Thyroid gland (tissue), 4 donors: ENCODE measurements at places on chromosomes 11 and 22. TPM values are rescaled to one million over a fixed set of nuclear protein-coding genes. Genes with fewer than 3 reads are reported as not detected.

The MUC5B gene
- total RNA-seq, result not detected

GRCh38 chr22:40741116-40741515, 61.8 kb downstream of the MCHR1 start:
- H3K4me3 ChIP-seq, result no peak overlapping the region
- no peak overlapping the region for H3K27ac ChIP-seq

GRCh38 chr11:26017903-26018302, 314.0 kb upstream of the ANO3 start:
- DNase-seq, result no peak
- no peak overlapping the region for H3K27ac ChIP-seq
- H3K27me3 ChIP-seq, result no peaks in the 10 kb centered on the region
- H3K36me3 ChIP-seq, result no peaks in the 10 kb centered on the region
- H3K4me3 ChIP-seq, result no peak overlapping the region
- no peaks in the 10 kb centered on the region for H3K4me1 ChIP-seq

The TENM4 gene
- 156 TPM for total RNA-seq

DNA sequence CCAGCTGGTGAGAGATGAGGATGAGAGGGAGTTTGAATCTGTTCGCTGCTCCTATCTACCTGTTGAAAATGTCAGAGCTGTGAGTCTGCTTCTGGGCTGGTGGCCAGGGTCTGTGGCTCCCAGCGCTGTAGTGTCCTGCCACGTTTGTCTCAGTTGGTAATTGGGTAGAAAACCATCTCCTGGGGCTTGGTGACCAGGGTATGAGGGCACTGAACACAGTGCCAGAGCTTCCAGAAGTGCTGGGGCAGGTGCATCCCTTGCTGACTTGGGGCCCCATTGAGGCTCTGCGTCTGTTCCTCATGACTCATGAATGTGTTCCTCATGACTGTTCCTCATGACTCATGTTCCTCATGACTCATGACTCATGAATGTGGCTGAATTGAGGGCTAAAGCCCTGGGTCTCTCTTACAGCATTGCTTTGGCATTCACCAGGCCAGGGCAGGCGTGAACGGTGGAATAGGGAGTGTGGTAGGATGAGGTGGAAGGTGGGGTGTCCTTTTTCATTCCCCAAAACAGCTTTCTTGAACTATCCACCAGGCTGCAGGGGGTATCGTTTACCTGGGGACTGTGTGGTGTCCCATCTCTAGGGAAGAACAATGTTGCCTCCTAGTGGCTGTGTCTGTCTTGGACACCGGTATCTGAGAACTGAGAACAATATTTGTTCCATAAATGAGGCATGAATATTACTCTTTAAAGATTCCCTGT, 139.5 kb downstream of the COMMD9 start:
- no peak overlapping the region for H3K27ac ChIP-seq
- no peaks in the 10 kb centered on the region for H3K27me3 ChIP-seq
- H3K36me3 ChIP-seq, result no peaks in the 10 kb centered on the region
- DNase-seq, result peak; percentile 13

The ANO3 gene
- total RNA-seq, result 0.63 TPM

The IL17RA gene
- 10.3 TPM for total RNA-seq

The TRIM49 gene
- total RNA-seq, result not detected

The OR52E8 gene
- not detected for total RNA-seq

The ARHGEF12 gene
- total RNA-seq, result 169 TPM

The CCDC15 gene
- 2.8 TPM for total RNA-seq

The TREH gene
- total RNA-seq, result not detected

DNA sequence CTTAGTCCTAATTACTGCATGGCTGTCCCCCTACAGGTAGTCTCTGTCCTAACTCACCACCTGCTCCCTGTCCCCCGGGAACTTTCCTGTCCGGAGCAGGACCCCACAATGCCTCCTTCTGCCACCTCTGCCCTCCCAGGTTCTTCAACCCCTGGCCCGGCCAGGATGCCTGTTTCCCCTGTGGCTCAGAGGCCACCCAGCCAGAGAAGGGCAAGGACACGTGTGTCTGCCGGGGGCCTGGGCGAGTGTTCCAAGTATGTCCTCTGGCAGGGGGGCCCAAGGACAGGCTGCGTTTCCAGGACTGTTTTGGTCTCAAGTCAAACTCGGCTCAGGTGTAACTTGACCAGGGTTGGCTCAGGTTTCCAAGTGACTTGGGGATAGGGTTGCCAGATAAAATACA, 63.8 kb downstream of the BTG4 start:
- H3K4me1 ChIP-seq, result peaks cover 4% of the 10 kb centered on the region
- H3K4me3 ChIP-seq, result no peak overlapping the region
- H3K36me3 ChIP-seq, result no peaks in the 10 kb centered on the region
- no peak for DNase-seq
- H3K27ac ChIP-seq, result no peak overlapping the region

DNA sequence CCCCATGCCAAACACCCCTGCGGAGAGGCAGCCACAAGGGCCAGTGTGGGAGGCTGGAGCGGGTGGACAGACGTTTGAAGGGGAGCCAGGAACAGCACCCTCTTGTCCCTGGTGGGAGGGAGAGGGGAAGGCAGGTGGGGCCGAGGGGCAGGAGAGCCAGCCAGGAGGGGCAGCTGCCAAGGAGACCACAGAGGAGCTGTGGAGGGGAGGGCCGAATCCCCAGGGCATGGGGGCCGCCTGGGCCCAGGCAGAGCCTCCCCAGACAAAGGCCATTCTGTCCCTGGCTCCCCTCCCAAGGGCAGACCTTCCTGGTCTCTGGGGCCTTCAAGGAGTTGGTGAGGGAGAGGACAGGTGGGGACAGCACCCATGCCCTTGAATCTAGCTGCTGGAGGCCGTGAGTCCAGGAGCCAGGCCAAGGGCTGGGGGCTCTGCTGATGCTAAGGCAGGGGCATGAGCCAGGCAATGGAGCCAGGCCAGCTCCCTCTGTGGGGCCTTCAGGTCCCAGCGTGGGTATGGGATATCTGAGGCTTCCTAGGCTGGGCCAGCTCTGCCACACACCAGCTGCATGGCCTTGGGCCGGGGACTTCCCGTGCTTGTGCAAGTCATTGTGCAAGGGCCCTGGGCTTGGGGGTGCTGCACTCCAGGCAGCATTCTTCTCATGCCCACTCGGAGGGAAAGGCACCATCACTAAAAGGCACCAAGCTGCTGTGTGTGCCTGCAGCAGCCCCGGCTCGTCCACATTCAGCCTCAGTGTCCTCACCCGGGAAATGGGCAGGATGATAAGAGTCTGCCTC, 11.4 kb downstream of the EMID1 start:
- H3K4me1 ChIP-seq, result no peaks in the 10 kb centered on the region
- no peak overlapping the region for H3K27ac ChIP-seq
- no peaks in the 10 kb centered on the region for H3K36me3 ChIP-seq
- no peaks in the 10 kb centered on the region for H3K27me3 ChIP-seq
- no peak overlapping the region for H3K4me3 ChIP-seq

The OR10A2 gene
- not detected for total RNA-seq

The OR51I1 gene
- total RNA-seq, result 0.33 TPM

The CNTF gene
- total RNA-seq, result 1.6 TPM

- H3K4me1 ChIP-seq, result peaks cover 11% of the 10 kb centered on the region
- no peak for DNase-seq
- no peak overlapping the region for H3K4me3 ChIP-seq
- no peaks in the 10 kb centered on the region for H3K27me3 ChIP-seq
- no peaks in the 10 kb centered on the region for H3K36me3 ChIP-seq
These were observed 1.8 kb upstream of the CDPF1 start for GRCh38 chr22:46251816-46252380.

DNA sequence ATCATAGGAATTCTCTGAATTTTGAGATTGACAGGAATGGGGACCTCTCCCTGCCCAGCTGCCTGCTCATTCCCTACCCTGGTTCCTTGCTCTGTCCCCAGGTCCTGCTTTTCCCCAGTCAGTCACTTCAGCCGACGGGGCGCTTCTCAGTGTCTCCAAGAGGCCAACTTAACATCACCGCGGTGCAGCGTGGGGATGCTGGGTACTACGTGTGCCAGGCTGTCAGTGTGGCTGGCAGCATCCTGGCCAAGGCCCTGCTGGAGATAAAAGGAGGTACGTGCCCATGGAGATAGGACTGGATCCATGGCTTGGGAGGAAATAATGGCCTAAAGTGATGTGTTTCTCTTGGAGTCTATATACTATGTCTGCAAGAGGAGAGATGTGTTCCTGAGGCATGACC, 7.0 kb downstream of the ROBO3 start:
- H3K36me3 ChIP-seq, result no peaks in the 10 kb centered on the region
- peaks cover 19% of the 10 kb centered on the region for H3K27me3 ChIP-seq
- H3K4me3 ChIP-seq, result no peak overlapping the region
- no peak overlapping the region for H3K27ac ChIP-seq

The GLYAT gene
- total RNA-seq, result not detected
